COLO829 (cell line): ENCODE measurements at places on chromosomes 5 and 9.
A peak's percentile ranks its signal among the peaks of the same experiment; 100 is the strongest.

DNA sequence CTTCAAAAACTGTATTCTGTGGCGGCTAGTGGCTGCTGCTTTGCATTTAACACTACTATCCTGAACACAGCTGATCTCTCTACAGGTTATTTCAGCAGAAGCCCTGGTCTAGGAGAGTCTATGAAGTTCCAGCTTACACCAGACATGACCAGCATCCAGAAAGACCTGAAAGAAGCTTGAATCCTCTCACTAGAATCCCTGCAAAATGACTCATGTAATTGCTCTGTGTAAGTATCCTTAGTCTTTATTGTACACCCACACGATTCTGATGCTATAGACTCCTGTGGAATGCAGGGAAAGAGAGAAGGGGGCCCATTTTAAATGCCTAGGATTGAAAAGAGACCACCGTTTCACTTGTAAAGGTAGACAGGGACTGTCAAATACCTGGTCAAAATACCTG is 859 bp upstream of the GRIA1 start:
- DNase-seq, result peak; percentile 9

- DNase-seq, result peak; percentile 23
Measured at GRCh38 chr9:75889977-75890471, 449 bp upstream of the PCSK5 start.

GRCh38 chr9:131478421-131478868 is 24.3 kb upstream of the POMT1 start:
- DNase-seq, result no peak

DNA sequence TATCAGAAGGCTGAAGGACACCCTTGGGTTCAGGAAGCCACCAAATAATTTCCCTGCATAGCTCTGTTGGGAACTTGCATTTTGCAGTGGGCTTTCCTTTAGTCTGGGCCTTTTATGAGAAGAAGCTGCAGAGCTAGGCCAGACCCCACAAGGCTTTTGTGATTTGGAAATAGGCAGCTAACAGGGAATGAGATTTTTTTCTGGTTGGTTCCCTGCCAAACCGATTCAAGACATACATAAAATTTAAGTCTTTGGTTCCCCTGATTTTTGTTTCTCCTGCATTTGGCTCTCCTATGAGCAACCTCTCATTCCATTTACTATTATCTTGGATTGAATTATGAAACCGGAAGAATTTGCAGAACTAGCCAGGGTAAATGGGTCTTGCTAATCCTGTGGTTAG is 81.5 kb upstream of the PTCH1 start:
- no peak for DNase-seq

DNA sequence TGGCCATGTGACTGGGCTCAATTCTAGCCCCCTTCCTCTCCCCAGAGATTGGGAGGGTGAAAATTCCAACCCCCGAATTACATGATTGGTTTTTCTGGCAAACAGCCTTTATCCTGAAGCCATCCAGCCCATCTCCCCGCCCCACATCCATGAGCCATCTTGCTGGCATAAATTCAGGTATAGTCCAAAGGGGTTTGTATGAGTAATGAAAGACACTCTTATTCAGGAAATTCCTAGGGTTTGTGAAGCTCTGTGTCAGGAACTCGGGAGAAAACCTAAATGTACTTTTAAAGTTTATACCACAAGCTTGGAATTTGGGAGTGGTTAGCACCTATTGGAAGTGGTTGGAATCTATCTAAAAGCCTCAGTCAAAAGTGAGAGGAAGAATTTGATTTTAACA is 80.6 kb upstream of the SIMC1 start:
- DNase-seq, result no peak

GRCh38 chr5:26388976-26389375 is 649.4 kb downstream of the CDH9 start:
- DNase-seq, result no peak

DNA sequence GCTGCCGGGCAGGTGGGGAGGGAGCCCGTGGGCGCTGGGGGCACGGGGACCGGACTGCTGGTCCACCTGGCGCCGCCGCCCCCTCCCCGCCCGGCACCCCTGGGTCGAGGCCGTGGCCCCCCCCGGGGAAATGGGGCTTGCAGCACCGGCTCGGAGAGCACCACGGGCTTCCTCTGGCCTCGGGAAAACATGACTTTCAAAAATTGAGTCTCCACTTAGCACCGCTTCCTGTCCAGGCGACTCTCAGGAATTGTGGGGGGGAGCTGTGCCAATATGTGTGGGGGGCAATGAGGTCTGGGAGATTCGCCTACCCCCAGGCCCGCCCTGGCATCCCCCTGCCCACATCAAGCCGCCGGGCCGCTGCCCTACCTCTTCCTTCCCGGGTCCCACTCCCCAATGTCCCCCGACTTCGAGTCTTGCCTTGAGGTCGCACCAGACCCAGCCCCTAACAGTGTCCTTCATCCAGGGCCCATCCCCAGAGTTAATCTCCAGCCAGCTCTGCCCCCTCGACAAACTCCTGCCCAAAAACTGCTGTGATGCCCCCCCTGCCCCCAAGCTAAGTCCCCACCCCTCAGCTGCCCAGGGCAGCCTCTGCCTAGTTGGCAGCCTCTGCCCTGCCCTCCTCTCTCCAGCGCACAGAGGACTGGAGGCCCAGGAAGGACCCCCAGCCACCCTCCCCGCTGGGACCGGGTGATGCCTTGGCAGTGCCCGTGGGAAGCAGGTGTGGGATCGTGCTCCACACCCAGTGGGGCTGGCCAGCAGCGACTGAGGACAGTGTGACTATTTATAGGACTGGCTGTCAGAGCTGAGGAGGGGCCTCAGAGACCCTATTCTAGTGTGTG is 3.9 kb downstream of the EGFL7 start:
- no peak for DNase-seq

DNA sequence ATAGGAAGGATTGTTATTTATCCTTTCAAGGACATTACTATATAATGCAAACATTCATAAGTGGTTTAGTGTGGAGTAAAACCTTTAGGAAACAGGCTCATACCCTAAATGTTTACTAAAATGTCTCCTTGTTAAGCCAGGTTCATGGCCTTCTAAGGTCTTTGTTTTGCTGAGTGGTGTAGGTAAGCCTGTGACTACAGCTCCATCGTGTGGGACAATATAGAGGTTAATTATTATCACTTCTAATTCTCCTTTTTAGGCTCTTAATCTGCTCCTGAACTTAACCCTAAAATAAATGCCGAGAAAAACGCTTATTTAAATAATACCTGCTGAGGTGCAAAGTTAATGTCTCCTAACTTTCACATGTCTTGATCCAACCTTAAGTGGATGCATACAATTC is 43.8 kb downstream of the SPINK5 start:
- DNase-seq, result no peak

GRCh38 chr5:96023518-96023917 is 61.9 kb upstream of the ELL2 start:
- DNase-seq, result peak; percentile 3

DNA sequence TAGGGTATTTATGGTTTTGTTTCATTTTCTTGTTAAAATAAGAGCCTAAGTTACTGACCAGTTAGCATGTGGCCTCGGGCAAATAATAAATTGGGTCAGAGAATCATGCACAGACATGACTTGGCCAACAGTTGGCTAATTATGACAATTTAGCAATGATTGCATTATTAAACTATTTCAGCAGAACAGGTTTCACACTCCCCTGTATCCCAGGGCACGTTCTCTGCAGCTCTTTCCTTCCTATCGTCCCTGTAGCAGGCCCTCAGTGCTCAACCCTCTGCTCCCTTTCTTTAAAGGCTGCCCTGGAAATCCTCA is 167.9 kb downstream of the TSSK1B start:
- no peak for DNase-seq

GRCh38 chr5:170642776-170643436 is 139.1 kb downstream of the KCNIP1 start:
- no peak for DNase-seq

GRCh38 chr5:175657593-175658271 is at the start of gene HRH2:
TSS of gene HRH2 (plus strand) at chr5:175658071. CDS start at chr5:175683234, 25,163 bp downstream.
- DNase-seq, result no peak

- no peak for DNase-seq
Measured at GRCh38 chr5:126106029-126106428, 317.2 kb upstream of the GRAMD2B start.

DNA sequence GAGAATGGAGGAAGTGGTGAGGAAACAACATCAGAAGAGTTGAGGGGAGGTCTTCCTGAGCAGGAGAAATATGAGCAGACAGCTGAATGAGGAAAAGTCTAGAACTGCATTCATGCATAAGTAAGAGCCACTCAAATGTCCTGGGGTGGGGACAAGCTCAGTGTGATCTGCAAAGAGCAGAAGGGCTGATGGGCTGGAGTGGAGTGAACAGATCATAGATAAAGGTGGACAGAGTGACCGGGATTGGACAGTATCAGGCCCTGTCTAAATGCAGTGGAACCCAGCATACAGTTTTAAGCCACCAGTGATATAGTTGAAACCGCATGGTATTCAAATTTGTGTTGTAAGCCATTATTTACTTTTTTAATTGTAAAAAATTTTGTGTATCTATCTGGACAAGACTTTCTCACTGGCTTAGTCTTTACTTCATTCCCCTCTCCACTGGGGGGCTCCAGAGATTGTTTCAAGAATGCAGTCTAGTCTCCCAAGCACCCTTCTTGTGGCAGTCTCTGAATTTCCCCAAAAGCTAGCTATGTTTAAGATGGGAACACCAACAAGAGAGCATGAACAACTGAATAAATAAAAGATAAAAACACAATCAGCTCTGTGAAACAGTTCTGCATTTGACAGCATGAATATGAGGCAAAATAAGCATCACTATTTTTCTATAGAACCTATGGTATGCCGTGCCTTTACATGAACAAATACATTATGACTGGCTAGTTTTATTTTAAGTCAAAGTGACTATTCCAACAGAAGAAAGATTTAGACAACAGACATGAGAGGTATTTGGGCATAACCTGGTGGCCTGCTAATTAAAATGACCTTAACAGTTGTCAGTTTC is 10.7 kb upstream of the STK32A start:
- peak; percentile 62 for DNase-seq

DNA sequence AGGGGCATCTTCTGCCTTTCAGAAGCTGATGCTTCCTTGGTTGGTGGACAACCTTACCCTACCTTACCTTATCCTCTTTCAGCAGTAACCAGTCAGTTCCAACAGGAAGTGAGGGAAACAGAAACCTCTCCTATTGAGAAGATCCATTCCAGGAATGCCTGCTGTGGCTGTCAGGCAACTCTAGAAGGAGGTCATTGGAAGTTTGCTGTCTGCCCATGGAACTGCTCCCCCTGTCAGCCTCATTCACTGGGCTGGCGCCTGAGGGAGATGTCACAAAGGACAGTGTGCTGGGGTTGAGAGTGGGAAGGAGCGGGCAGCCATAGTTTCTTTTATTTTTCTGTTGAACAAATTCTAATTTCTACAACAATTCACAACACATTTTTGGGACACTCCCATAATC is 54.7 kb downstream of the IRX1 start:
- DNase-seq, result no peak

- no peak for DNase-seq
Measured at GRCh38 chr5:175159956-175160355, 284.0 kb downstream of the DRD1 start.

- peak; percentile 72 for DNase-seq
Measured at GRCh38 chr9:82645600-82645999, 417.3 kb downstream of the RASEF start.

DNA sequence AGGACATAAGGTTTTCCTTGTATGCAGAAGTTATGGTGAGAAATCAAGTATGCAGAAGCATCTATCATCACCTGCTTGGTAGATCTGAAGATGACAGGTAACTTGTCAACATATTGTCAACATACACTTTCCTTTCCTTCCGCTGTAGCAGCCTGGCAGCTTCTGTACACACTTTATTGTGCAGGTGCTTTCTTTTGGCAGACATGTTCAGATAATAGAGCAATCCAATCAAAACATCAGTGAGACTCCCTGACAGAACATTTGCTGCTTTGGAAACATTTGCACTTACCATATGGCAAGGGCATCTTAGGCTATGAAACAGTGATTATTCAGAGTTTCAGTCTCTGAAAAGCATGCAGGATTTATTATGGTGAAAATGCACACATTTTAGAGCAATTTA is 161.1 kb upstream of the CDH12 start:
- DNase-seq, result no peak

DNA sequence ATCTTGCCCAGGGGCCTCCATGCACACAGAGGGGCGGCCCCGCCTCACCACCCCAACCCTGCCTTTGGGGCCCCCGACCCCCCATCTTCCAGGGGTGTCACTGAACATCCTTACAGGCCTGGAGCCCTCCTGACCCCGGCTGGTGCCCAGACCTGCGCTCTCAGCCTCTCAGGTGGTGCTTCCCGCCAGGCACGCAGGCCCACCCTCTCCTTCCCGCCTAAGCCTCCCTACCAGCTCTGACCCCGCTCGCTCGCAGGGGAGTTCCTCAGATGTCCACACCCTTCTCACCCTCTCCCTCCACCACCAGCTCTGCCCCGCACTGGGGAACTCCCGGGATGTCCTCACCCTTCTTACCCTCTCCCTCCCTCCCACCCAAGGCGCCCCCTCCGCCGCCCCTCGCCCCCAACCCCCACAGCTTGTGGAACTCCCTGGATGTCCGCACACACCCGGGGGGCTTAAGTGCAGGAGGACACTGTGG is 12.3 kb upstream of the QRFP start:
- DNase-seq, result no peak

- no peak for DNase-seq
Measured at GRCh38 chr9:94801234-94801633, 74.7 kb downstream of the AOPEP start.

DNA sequence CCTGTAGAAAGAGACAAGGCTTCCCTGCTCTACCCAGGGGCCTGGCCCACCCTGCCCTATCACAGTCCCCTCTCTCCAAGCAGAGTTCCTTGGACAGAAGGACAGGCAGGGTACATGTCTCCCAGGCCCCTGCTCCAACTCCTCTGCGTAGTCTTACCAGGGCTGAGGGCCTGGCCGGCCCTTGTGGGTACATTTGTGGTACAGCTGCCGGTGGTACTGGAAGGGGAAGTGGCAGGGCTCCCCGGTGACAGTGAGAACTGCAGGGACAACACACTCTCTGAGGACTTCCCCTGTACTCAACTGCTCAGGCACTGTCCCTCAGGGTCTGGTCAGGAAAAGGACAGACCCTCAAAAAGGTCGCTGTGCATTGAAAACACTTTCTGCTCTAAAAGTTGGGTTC is 3.6 kb downstream of the F12 start:
- no peak for DNase-seq

- no peak for DNase-seq
Measured at GRCh38 chr9:116685166-116685565, 1.9 kb upstream of the TRIM32 start.

GRCh38 chr9:656926-657568 is 184.4 kb upstream of the DMRT1 start:
- no peak for DNase-seq
